ENCODE measurements at places on chromosomes 2 and 18.

- DNase-seq, result no peak
Observed at GRCh38 chr2:3785220-3785889, 82.0 kb downstream of the DCDC2C start.

DNA sequence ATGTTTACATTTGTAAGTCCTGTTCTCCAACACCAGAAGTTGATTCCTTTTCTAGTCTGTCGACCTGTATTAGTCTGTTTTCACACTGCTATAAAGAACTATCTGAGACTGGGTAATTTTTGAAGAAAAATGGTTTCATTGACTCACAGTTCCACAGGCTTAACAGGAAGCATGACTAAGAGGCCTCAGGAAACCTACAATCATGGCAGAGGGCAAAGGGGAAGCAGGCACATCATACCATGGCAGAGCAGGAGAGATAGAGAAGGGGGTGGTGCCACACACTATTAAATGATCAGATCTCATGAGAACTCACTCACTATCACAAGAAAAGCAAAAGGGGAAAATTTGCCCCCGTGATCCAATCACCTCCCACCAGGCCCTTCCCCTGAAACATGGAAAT is 112.8 kb upstream of the MAP3K20 start:
- no peak for DNase-seq

GRCh38 chr2:100902817-100903405 is 83.0 kb downstream of the NPAS2 start:
- no peak for DNase-seq

DNA sequence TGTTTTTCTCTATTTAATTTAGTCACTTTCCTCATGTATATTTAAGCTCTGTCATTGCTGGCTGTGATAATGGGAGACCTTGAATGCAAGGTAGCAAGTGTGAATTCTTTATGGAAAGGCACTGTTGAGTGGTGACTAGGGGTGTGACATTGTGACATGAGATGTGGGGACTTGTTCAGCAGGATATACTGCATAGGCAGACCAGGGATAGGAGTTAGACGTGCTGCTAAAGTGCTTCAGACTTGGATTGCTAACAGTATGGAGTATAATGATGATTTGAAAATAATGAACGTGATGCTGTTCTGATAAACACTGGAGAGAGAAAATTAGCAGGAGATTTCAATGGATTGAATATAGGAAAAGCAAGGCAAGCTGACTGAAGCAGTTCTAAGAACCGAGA is 135.1 kb downstream of the NCOA1 start:
- no peak for DNase-seq

DNA sequence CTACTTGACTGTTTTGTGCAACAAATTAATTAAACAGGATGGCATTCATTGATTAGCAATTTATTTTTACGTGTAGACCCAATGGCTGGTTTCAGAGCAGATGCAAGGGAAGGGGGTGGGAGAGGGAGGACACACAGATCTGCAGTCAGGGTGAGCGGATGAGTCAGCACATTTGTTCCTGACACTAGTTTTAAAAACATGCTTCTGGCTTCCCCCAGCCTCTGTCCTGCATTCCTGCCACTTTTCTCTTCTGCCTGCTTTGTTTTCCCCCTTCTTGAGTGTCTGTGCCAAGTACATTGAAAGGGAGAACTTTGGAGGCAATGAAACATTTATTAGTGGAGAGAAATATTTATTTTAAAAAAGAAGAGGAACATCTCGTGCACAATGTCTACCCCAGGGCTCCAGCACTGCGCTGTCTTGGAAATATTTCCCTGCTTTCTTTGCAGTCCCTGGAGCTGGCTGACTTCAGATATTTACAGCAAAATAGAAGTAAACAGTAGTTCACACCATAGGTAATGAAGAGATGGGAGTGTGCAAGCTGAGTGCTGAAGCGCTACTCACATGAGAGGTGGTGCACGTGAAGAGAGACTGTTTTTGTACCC is 52.2 kb downstream of the NRP2 start:
- DNase-seq, result no peak

DNA sequence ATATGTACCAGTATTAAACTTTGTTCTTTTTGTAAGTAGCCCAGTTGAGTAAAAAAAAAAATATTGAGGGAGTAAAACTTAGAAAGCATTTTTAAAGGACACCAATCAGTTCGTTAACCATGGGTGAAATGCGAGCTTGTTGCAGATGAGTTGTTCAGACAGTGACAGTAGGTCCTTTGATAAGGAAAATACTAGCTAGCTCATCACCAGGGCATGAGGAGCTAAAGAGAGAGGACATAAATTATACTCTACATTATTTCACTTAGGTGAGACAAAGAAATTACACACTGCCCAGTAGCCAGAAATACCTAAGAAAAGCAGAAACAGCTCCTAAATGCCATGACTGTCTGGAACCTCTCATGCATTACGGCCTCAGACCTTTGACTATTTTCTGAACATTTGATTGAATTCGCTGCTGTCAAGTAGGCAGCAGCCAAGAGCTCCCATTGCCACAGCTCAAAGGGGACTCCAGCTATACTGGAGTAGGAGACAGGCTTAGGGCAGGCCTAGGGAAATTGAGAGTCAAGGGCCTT is 2.6 kb upstream of the HNRNPLL start:
- DNase-seq, result no peak

GRCh38 chr2:207219676-207220501 is 54.1 kb upstream of the KLF7 start:
- no peak for DNase-seq

DNA sequence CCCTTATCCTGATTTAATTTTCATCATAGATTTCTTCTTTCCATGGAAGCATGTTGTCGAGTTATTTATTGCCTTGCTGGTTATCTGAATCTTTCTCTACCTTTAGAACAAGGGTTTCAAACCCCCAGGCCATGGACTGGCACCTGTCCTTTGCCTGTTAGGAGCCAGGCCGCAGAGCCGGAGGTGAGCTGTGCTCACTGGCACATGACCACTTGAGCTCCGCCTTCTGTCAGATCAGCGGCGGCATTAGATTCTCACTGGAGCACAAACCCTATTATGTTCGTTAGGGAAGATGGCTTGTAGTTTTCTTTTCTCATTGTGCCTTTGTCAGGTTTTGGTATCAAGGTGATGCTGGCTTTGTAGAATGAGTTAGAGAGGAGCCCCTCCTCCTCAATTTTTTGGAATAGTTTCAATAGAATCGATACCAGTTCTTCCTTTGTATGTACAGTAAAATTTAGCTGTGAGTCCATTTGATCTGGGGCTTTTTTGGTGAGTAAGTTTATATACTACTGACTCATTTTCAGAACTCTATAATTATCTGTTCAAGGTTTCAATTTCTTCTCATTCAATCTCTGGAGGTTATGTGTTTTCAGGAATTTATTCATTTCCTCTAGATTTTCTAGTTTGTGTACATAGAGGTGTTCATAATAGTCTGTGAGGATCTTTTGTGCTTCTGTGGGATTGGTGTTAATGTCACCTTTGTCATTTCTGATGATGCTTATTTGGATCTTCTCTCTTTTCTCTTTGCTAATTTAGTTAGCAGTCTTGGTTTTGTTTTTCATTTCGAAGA is 668.0 kb upstream of the FAM98A start:
- DNase-seq, result no peak

- DNase-seq, result no peak
Observed at GRCh38 chr2:227036527-227036926, 127.5 kb downstream of the COL4A4 start.

DNA sequence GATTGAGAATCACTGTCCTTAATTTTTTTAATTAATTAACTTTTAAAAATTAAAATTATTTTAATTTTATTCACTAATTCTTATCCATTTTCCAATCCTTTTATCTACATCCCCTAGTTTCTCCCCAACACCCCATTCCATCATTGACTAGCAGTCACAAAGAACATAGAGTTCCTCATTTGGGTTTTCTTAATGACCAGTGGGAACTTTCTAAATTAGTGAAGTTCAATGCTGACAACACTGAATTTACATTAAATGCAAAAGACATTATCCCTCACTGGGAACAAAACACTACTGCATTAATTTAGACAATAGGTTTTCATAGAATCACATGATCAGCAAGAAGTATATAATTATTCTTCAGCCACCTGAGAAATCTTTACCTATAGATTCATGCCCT is 80.6 kb upstream of the GLS start:
- no peak for DNase-seq

DNA sequence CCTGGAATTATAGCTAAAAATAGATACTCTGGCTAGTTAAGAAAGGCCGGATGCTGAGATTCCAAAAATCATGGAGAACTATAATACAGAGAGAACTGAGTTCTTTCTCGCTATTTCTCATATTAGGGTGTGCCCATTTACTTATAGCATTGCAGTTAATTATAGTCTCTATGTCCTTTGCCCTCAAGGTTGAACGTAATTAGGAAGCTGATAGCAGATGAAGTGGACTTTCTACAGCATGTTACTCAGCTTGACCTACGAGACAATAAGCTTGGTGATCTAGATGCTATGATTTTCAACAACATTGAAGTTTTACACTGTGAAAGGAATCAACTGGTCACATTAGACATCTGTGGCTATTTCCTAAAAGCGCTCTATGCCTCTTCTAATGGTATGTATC is 187.4 kb downstream of the PHLPP1 start:
- DNase-seq, result no peak

GRCh38 chr2:65915273-65915672 is 482.9 kb upstream of the SPRED2 start:
- no peak for DNase-seq

GRCh38 chr2:220506466-220506865 is 879.0 kb downstream of the SLC4A3 start:
- DNase-seq, result no peak

GRCh38 chr2:106054880-106055655 is 139.0 kb downstream of the UXS1 start:
- DNase-seq, result no peak

DNA sequence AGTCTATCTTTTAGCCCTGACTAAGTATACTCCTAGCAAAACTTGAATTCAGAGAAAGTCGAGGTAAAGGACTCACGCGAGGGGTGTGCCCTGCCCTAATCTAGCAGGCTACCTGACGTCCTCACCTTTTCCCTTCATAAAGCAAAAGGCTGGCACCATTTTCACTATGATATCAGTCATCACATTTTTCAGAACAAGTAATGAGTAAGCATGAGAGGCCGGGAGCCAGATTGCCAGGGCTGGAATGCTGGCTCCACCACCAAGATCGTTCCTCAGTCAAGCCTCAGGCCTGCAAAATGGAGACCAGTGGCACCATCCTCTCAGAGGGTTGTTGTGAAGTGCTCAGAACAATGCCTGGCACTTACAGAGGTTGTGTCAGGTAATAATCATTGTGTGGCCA is 18.7 kb upstream of the NCKAP5 start:
- DNase-seq, result no peak

- no peak for DNase-seq
Observed at GRCh38 chr18:9337873-9338272, 3.3 kb downstream of the TWSG1 start.

DNA sequence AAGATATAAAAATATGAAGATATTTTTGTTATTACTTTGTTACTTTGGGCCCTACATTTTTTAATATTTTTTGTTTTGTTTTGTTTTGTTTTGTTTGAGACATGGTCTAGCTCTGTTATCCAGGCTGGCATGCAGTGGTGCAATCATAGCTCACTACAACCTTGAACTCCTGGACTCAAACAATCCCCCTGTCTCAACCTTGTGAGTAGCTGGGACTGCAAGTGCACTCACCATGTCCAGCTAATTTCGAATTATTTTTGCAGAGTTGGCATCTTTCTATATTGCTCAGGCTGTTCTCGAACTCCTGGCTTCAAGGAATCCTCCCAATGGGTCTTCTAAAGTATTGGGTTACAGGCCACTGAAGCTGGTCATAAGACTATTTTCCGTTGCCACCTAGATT is 603.6 kb upstream of the PIK3C3 start:
- DNase-seq, result no peak

DNA sequence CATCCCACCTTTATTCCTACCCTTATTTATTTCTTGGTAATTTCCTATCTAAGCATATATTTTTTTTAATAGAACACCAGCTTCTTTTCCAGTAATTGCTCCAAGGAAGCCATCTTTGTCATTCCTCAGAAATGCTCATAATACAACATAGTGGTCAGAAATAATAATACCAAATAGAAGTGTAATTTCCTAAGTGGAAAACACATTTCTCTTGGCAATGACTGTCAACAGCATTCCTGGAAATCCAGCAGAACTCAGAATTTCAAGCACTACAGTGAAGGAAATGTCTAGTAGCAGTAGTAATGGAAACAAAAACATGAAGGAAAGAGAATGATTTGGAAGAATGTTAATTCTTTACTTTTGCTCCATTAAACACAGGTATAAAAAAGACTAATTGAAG is 56.6 kb downstream of the GDF7 start:
- DNase-seq, result no peak

DNA sequence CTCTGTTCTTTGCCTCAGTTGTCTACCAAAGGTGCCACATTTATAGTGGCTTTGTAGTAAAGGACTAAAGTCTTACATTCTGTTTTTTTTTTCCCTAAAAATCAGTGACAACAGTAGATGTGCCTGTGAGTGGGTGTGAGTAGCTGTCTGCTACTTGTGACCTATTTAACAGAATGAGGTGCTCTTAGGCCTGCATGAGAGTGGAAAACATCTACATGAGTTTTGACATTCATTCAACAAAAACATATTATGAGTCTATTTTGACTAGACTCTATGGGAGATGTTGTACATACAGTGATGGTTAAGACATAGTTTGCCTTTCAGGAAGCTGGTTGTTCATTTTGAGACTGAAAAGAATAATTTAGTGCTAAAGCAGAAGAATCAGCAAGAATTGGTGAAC is 36.7 kb downstream of the IL1R2 start:
- DNase-seq, result no peak

GRCh38 chr18:23210526-23210925 is 75.2 kb downstream of the CABLES1 start:
- no peak for DNase-seq

DNA sequence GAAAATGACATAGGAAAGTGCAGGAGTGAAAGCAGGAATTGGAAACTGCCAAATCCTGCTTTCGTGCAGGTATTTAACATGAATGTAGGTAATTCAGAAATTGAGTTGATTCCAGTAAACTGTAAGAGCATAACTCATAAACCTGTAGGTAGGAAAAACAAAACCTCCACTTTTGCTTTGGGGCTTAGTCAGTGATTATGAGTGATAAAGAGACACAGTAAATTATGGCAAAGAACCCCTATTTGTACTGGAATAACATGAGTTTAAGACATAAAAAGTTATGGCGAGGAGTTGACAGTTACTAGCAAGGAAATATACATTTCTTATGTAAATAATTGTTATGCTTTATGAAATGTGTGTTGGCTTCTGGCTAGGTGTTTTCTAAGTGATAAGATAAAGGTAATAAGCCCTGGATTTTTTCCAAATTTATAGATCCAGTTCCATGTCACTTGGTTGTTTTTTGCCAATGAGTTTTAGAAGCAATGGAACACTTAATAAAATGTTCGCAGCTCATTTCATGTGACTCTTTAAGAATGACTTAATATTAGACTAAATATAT is 17.3 kb downstream of the MAP3K20 start:
- no peak for DNase-seq

DNA sequence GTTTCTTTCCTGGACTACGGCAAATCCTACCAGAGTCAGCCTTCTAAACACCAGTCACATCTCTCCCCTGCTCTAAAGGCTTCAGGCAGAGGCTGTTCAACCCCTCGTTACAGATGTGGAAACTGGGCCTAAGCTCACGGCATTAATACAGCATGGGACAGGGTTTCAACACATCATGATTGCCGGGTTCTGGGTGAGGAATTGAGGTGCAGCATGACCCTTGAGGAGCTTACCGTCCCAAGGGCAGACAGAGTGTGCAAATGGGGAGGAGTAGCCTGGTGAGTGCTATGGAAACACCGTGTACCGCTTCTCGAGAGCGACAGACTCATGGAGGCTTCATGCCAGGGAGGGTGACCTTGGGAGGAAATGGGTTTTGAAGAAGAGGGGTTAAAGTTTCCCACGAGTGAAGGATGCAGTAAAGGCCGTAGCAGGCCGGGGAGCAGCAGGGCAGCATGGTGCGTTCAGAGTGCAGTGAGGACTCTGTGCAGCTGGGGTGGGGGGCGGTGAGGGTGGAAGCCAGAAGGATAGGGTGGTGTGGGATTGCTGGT is 51.1 kb downstream of the TGOLN2 start:
- DNase-seq, result no peak
